ENCODE measurements at places on chromosomes 1 and 21.
A peak's percentile ranks its signal among the peaks of the same experiment; 100 is the strongest.

DNA sequence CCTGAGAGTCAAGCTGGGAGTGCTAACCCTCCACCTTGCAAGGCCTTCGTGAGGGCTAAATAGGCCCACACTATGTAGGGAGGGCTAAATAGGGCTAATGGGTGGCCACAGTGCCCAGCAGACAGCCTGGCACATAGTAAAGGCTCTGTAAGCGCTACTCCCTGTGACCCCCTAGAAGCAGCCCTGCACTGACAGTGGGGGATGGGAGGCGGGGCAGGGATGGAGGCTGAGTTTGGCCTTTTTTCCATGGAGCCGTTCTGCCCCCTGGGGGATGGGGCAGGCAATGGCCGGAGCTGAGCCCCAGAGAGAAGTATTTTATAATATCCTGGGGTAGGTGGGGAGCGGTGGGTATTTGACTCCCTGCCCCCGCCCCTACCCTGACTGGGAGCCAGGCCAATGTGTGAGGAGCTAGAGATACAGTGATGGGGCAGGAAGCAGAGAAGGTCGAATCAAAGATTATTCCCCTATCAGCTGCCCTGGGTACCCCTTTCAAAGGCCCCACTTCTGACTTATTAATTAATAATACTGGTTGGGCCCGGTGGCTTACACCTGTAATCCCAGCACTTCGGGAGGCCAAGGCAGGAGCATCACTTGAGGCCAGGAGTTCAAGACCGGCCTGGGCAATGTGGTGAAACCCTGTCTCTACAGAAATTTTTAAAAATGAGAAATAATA lies 42.3 kb downstream of the LACTBL1 start:
- DNase-seq, result no peak

DNA sequence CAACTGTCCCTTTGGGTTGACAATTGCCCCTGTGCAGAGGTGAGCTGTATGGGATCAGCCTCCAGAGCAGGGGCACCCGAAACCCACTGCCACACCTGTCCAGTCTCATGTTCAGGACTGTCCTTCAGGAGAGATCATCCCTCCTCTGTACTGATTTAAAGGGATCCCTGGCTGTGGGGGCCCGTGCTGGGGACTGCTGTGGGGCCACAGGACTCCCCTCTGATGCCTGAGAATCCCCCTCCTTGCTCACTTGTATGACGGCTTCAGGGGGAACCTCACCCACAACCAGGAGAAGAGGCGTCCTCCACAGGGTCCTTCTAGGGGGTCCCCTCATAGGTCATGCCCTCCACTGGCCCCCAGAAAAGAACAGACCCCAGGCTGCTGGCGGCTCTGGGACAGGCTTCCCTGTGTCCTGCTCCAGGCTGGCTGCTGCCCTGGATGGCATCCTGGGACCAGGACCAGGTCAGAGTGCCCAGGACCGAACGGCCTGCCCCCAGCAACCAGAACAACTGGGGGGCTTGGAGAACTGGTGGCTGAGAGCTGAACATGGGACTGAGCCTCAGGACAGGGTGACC lies 77.5 kb upstream of the ACTRT2 start:
- no peak for DNase-seq

DNA sequence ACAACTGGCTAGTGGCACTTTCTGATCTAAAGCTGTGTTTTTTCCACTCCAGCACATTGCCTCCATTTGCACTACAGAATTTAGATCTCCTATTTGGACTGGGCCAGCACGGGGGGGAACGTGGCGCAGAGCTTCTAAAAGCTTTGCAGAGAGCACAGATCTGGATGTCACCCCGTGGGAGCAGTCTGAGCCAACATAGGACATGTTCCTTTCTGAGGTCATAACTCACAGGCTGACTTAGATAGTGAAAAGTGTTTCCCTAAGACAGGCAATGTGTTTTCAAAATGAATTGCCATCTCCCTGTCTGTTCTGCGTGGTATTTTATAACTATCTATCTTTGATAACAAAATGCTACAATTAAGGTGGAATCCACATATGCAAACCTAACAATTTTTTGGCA lies 3.7 kb upstream of the C8A start:
- no peak for DNase-seq

- no peak for DNase-seq
Observed at GRCh38 chr1:57277681-57278080, 146.2 kb downstream of the DAB1 start.

- DNase-seq, result no peak
Observed at GRCh38 chr1:83802460-83803152, 196.3 kb downstream of the TTLL7 start.

GRCh38 chr1:223246476-223247112 lies 103.5 kb upstream of the TLR5 start:
- DNase-seq, result no peak

DNA sequence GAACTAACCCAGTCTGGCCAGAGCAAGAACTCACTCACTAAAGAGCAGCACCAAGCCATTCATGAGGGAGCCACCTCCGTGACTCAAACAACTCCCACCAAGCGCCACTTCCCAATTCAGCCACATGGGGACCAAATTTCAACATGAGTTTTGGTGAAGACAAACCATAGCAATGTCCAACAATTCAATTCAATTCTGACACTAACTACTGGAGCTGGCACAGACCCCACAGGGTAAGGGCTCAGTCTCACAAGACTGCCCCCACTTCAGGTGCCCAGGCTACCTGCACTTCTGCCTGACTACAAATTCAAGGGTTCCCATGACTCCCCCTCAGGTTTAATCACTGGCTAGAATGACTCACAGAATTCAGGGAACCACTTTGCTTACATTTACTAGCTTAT lies 48.8 kb upstream of the RAP1A start:
- peak; percentile 19 for DNase-seq

DNA sequence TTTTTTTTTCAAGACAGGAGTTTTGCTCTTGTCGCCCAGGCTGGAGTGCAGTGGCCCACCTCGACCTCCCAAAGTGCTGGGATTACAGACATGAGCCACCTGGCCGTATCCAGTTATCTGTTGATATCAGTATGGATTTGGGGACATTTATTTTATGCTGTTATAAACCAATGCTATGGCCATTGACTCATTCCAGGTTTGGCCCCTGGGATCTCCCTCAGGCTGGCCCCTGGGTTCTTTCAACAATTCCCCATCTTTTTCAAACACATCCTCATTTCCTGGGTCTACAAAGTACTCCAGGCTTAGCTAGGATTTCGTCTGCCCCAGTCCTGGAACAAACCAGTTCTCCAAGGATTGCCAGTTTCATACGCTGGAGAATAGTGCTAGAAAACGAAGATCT lies 44.1 kb downstream of the WDR4 start:
- no peak for DNase-seq

DNA sequence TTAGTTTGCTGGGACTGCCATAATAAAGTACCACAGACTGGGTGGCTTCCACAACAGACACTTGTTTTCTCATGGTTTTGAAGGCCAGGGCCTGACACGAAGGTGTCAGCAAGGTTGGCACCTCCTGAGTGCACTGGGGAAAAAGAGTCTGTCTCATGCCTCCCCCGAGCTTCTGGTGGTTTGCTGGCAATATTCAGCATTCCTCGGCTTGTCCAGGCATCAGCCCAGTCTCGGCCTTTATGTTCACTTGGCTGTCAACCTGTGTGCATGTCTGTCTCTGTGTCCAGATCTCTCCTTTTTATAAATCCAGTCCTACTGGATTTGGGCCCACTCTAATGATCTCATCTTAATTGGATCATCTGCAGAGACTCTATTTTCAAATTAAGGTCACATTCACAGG lies 72.6 kb downstream of the DOP1B start:
- DNase-seq, result no peak

DNA sequence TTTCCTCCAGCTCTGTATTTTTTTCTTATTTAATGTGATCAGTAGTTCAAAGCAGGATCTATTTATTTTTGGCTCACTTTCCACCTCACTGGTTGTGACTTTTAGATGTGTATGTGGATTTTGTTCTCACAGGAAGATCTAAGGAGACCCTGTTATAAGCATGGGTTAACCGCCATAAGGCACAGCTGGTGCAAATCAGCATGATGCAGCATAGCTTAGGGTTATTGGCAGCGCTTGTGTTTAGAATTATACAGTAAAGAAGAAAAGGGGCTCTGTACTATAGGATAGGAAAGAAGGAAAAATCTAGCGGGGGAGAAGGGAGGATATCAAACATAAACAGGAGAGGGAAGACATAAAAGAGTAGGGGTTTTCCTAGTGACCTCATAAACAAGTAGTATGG lies 26.9 kb upstream of the RGL1 start:
- no peak for DNase-seq

DNA sequence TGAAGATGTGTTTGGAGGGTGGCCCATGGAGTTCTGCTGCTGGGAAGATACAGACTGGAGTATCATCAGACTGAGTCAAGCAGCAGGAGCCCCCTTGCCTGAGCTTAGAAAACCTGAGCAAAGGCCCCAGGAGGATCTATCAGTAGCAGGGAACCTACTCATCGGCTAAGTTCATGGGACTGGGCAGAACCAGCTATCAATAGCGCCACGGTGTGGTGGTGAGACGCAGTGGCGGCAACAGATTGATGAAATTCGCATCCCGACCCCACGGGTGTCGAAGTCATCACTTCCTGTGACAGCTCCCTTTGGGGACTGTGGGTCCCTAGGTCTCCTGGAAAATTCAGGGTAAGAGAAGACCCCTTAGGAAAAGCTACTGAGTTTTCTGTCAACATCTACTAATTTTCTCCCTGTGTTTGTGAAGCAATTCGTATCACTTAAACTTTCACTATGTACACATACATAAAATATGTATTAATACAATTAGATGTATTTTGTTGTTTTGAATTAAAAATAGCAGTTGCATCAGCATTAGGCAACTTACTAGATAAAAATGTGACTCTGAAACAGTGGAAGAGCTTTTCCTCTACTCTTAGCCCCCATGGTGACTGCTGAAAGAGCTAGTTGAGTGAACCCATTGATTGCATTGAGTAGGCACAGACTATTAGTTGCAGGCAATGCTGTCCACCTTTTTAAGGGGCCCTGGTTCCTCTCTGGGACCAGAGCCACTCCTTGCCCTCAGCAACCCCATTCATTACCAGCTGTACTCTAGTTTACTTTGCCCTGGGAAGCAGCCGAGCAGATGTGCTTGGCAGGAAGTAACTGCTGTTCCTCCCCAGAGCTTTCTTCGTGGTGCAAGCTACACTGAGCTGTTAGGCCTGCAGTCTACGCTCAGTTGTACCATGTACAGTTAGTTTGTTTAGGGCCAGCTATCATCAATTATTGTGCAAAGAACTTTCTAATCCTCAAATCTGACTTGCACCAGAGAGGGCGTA lies 7.3 kb upstream of the CACNA1S start:
- no peak for DNase-seq

- no peak for DNase-seq
Observed at GRCh38 chr21:32186804-32187203, 92.0 kb downstream of the MIS18A start.

- DNase-seq, result no peak
Observed at GRCh38 chr1:152185544-152186391, 26.7 kb upstream of the RPTN start.

- DNase-seq, result no peak
Observed at GRCh38 chr1:6889875-6890480, 104.7 kb downstream of the CAMTA1 start.

Measured in activated B cell treated with CpG ODN at 0.5 μM for 24 hours (primary cell).